Fibroblast of skin of left quadriceps (primary cell): ENCODE measurements at places on chromosomes 16 and 17.

GRCh38 chr17:40819528-40820125 is 2.8 kb downstream of the KRT10 start:
- DNase-seq = no peak

GRCh38 chr16:88634141-88634993 is 4.0 kb upstream of the IL17C start:
- no peak for DNase-seq

DNA sequence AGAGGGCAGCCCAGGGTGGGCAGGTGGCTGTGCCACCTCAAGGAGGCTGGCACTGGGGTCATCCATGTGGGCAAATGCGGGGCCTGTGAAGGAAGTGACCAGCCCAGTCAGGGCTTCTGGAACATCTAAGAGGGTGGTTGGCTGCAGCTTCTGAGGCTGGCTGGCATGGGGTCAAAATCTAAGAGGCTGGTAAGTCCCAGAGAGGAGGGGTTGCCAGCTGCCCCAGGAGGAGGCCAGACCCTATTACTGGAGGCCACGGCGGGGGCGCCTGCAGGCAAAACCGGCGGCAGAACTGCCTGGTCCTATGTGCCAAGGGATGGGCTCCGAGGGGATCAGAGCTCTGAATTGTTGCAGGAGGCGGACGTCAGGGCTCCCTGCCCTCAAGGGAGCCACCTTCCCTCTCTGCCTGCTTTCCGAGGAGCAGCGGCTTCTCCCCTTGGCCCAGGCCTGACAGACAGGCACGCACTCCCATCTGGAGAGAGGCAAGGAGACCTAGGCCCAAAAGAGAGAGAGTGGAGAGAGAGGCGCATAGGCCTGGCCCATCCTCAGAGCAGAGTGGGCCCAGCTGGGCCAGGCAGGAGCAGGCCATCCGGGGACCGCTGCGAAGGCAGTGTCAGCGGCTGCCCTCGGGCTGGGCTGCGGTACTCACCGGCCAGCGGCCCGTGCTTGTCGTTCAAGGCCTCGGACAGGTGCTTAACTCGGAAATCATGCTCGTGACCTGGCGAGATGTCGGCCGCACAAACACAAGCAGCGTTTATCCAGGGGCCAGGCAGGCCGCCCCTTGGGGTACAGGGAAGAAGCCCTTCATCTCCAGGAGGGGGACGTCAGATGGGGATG is 10.9 kb downstream of the ZACN start:
- no peak for DNase-seq

- no peak for DNase-seq
Measured at GRCh38 chr17:247767-248166, 66.3 kb upstream of the DOC2B start.

DNA sequence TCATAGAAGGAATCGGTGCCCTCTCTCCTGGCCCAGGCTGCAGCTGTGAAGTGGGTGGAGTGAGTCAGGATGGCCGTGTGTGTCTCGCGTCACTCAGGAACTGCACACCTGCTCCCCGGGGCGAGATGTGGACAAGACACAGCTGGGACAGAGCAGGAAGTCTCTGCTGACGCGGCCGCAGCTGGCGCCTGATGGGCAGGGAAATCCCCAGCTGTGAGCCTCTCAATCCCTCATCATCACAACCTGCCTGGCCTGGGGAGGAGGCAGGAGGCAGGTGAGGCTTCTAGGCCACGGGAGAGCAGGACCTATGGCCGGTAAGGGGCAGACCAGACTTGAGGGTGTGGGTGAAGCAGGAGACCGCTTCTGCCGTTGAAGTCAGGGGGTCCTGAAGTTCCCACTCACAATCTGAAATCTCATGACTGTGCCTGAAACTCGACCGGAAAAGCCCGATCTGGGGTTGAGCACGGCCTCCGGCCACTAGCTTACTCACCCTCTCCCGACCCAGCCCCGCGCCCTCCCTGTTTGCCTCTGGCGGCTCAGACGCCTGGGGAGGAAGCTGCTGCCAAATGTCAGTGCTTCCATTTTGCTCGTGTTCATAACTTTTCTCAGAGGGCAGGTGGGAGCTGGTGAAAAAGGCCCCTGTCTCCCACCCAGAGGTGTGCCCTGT is 1.1 kb upstream of the TRPV3 start:
- DNase-seq = no peak

GRCh38 chr17:16352303-16352666 is 984 bp downstream of the CENPV start:
- no peak for DNase-seq

DNA sequence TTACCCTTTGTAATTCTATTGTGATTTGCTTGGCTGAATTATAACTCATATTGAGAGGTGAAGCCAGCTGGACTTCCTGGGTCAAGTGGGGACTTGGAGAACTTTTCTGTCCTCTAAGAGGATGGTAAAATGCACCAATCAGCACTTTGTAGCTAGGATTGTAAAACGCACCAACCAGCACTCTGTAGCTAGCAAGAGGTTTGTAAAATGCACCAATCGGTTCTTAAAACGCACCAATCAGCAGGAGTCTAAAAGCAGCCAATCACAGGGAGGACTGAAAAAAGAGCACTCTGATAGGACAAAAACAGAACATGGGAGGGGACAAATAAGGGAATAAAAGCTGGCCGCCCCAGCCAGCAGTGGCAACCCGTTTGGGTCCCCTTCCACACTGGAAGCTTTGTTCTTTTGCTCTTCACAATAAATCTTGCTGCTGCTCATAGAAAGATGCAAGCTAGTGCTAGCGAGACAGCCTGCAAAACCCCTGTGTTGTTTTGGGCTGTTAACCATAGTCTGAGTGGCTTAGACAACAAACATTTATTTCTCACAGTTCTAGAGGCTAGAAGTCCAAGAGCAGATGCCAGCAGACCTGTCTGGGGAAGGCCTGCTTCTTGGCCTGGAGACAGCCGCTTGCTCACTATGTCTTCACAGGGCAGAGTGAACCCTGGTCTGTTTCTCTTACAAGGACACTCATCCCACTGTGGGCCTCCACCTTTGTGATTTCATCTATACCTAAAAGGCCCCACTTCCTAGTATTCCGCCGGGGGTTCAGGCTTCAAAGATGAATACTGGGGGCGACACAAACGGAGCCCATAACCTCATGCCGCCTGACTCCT is 39.0 kb upstream of the CRISPLD2 start:
- DNase-seq = no peak

- DNase-seq = no peak
Measured at GRCh38 chr16:86353148-86353547, 157.2 kb upstream of the FOXF1 start.

DNA sequence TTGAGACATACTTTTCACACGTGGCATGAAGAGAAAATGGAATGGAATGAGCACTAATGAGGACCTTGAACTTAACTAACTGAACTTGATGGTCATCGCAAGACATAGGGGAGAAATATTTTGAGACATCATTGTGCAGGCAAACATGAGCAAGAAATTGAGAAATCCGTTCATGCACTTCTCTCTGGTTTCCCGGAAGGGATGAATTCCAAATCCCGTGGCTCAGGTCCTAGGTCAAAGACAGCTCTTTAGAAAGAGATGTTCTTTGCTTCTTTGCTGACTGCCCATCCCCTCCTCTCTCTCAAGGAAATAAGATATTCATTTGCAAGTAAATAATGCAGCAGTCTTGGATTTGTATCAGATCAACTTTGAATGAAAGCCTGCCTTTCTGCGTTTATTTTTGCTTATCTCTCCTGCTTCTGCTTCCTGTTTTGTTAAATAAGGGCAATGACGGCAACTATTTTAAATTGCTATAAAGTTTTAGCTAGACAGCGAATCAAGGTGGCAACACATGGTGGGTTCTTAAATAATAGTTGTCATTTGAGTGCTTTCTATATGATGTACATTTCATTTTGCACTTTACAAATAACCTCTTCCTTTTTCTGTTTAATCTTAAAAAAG is 657.8 kb downstream of the MAF start:
- no peak for DNase-seq

DNA sequence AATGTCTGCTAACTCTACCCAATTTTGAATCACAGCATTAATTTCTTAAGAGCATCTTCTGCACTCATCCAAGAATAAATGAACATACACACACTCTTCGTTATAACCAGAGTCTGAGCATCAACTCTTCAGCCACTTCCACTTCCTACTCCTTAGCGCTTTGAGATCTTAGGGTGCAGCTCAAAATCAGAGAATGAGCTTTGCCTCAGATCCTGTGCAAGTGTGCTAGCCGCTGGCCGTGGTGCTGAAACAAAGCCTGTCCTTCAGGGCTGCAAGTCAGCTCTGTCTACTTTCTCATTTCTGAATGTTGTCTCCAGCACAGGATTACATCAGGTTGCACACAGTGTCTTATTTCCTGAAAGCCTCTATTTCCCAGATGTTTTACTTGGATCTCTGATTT is 165.4 kb downstream of the AIPL1 start:
- peak; percentile 7 for DNase-seq

DNA sequence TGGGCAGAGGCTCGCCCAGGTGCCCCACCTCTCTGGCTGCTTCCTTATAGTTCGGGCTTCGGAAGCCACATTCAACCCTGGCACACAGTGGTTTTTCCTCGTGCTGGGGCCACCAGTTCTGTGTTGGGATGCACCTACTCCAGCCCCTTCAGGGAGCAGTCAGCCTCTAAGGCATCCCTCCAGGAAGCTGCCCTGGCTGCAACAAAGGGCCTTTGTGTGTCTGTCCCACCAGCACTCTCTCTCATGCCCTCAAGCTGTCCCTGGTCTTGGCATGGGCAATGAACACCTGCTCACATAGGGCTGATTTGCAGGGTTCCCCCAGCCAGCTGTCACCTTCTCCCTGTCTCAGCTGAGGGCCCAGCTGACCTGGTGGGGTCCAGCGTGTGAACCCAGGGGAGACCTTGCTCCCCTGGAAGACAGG is 754 bp upstream of the NOXO1 start:
- no peak for DNase-seq

GRCh38 chr17:43393944-43394482 is 4.8 kb upstream of the ARL4D start:
- peak; percentile 83 for DNase-seq

GRCh38 chr16:12484972-12485371 is 318.7 kb downstream of the CPPED1 start:
- DNase-seq = no peak

- no peak for DNase-seq
Measured at GRCh38 chr17:83126275-83126811, 46.9 kb downstream of the METRNL start.

GRCh38 chr17:82385559-82386254 is 14.1 kb downstream of the UTS2R start:
- DNase-seq = no peak

DNA sequence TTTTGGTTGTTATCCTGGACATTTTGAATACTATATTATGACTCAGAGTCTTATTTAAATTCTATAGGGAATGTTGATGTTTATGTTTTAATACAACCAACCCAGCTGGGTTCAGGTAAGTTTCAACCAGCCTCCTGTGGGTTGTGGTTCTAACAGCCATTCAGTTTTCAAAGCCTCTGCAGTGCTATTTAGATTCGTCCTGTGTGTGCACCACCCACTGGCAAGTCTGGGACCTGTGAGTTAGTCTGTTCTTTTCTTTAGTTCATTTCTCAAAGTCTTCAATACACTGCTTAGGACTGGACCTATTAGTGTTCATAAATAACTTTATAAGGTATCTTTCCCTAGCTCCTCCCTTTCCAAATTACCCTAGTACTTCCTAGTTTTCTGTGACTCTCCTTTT is 170.6 kb downstream of the TMEM132E start:
- DNase-seq = no peak

DNA sequence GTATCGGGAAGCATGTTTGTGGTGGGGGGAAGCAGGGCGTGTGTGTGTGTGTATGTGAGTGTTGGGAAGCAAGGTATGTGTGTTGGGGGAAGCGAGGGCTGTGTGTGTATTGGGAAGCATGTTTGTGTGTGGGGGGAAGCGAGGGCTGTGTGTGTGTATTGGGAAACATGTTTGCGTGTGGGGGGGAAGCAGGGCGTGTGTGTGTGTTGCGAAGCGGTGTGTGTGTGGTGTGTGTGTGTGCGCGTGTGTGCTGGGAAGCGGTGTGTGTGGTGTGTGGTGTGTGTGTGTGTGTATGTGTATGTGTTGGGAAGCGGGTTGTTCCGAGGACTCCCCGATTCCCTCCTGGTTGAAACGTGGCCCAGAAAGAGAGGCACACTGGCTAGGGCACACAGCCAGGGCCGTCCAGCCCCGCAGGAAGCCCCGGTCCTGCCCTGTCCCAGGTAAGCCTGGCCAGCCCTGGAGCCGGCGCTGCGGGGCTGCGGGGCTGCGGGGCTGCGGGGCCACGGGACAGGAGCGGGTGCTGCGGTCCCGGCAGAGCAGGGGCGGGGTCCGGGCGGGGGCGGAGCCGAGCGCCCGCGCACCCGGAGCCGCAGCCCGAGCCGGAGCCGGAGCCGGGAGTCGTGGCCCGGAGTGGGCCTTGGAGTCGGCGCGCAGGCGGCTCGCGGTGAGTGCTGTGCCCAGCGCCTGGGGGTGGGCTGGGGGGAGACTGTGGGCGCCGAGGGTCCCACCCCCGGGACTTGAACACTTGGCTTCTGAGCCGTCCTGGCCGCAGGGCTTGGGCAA is at the start of gene NOD2:
Gene NOD2 (plus strand): TSS at position 608 of the 783 bp plus-strand sequence. CDS start 5,890 bp downstream, outside the sequence.
- DNase-seq = no peak

GRCh38 chr17:66684731-66685130 is 150.2 kb upstream of the CACNG5 start:
- peak; percentile 17 for DNase-seq

- DNase-seq = no peak
Measured at GRCh38 chr16:6611535-6611934, 721.1 kb upstream of the RBFOX1 start.

GRCh38 chr16:57732037-57732436 is 3.5 kb upstream of the KATNB1 start:
- no peak for DNase-seq

- no peak for DNase-seq
Measured at GRCh38 chr17:80114758-80115157, 13.4 kb downstream of the GAA start.

DNA sequence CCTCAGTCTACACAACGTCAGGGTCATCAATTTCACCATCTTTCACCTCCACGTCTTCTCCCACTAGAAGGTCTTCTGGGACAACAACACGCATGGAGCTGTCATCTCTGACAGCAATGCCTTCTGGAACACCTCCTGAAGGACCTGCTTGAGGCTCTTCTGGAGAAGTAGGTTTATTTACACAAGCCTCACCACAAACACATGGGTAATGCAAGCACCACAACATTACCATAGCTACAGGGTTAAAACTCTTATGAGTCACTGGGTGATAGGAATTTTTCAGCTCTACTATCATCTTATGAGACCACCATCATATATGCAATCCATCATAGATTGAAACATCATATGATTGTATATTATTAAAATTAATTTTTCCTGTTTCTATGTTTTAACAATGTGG is 215.4 kb downstream of the CHD9NB start:
- no peak for DNase-seq

- peak; percentile 81 for DNase-seq
Measured at GRCh38 chr16:30896889-30897733, 697 bp downstream of the CTF1 start.
